ENCODE measurements at places on chromosomes 3 and 15. TPM values are rescaled to one million over a fixed set of nuclear protein-coding genes. Genes with fewer than 3 reads are reported as not detected.

DNA sequence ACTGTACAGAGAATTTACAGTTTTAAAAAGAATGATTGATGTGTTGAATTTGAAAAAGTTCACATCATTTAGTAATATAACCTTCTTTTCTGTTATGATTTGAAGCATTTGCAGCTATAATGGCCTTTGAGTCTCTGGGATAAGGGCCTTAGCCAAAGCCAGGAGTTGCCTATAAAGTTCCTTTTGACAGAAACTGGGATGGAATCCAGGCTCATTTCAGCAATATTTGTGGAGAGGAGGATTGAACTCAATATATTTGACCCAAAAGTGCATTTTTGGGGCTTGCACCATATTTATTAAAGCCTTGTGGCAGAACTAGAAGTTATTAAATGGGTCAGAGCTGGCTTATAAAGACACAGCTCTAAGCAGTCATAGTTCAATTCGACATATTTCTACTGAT lies 348.7 kb upstream of the EPHA3 start:
- no peak for DNase-seq

GRCh38 chr3:12875857-12876836 lies 34.8 kb upstream of the RPL32 start:
- DNase-seq: peak; percentile 35

DNA sequence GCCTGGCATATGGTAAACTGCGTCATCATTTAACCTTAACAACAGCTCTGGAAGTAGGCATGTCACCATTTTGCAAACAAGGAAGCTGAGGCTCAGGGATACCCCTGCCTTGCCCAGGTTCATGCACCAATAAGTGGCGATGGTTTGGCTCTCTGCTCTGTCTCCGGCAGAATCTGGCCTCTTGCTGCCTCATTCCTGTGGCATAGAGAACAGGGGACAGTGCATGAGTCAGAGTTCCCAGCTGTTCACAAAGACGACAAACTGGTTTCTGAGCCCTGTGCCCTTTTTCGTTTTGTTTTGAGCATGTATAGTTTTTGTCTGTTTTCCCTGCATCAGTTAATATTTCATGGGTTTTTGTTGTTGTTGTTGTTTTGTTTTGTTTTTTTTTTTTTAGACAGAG lies 236.8 kb downstream of the OPA1 start:
- DNase-seq: no peak

GRCh38 chr3:17946619-17947018 lies 204.2 kb upstream of the TBC1D5 start:
- DNase-seq: no peak

DNA sequence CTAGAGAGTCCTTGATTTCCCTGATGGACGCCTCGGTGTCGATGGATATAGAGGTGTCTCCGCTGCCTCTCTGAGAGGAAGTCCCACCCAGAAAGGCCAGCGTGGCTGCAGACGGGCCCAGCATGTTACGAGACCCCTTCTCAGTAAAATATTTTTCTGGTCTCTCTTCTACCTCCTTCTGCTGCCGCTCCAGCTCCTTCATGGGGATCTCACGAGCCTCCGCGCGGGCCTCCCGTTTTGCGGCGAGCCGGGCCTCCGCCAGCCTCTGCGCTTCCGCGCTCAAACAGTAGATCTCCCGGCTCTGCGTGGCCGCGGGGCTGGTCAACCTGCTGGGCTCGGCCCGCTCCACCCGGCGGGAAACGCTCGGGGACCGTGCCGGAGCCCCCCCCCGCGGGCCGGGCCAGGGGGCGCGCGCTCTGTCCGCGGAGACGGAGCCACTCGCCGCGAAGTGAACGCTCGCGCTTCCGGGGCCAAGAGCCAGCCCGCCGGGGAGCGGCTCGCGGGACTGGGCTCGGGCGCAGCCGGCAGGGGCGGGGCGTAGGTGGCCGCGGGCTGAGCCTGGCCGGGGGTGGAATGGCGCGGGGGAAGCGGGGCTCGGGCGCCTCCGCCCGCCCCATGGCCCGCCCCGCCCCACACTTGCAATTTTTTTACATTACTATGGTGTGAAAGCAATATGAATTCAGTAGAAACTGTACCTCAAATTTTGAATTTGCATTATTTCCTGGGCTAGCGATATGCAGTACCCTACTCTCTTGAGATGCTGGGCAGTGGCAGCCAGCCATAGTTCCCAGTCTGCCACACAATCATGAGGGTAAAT lies 10.2 kb upstream of the KCNMB3 start:
- peak; percentile 79 for DNase-seq

Gene CPA3
- total RNA-seq: not detected

Gene SUSD5
- total RNA-seq: not detected

DNA sequence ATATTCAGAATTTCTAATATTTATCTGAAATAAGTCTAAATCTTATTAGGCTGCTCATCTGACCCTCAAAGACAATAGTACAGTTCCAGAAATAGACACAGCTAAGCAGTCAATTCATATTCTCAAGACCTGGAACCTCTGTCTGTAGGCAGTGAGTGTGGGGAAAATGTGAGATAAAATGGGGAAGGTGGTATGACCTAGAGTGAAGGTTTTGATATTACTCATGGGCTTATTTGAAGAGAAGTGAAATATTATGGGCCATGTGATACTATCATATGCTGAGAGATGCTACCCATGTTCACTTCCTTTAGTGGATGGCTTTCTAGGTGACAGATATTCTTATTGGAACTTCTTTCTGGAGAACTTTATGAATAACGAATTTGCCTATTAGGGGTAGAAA lies 33.5 kb downstream of the TGFBR2 start:
- DNase-seq: peak; percentile 24

- DNase-seq: no peak
Measured at GRCh38 chr3:37641556-37641955, 220.1 kb upstream of the CTDSPL start.

DNA sequence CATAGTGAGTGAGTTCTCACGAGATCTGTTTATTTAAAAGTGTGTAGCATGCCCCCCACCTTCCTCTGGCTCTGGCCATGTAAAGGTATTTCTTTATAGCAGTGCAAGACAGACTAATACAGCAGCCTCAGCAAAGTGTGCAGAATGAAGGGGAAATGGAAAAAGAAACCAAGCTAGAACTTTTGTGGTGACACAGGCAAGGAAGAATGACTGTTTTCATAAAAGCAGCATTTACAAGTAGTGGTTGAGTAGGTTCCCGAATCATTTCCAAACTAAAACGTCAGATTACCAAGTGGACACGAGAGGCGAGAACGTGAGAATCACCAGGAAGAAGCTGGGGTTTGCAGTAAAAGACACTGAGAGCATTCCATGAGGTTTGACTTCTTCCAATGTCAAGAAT lies 100.2 kb upstream of the AKAP13 start:
- DNase-seq: no peak

Gene CEP19
- 5.6 TPM for total RNA-seq

Gene MST1R
- total RNA-seq: 3.2 TPM

GRCh38 chr3:156834435-156834834 lies 8.3 kb downstream of the LEKR1 start:
- no peak for DNase-seq

Gene SLCO3A1
- 32.7 TPM for total RNA-seq

Gene SLC9C1
- total RNA-seq: not detected

DNA sequence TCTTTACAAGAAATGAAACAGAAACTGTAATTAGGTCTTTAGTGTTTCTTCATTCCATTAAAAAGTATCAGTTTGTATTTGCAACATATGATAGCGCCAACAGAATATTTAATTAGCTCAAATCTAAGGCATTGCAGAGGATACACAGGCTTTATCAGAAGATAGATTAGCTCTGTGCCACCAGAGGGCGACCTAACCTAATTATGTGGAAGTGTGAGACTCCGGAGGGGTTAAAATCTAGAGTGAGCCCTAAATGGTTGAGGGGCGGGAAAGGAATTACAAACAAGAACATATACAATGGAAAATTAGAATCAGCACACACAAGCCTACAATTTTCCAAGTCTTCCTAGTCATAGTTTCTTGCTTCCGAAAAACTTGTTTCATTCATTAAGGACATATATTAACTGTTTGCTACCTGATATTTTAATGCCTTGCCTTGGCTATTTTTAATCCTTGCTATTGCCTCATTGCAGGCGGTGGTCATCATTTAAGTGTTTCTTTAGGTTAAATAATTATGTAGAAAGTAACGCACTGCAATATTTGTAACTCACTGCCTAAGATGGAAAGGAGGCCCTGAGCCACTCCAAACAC lies 18.0 kb upstream of the RYR3 start:
- DNase-seq: peak; percentile 58

Gene CCR8
- 0.94 TPM for total RNA-seq

Gene LRRC3B
- total RNA-seq: not detected

- peak; percentile 24 for DNase-seq
Measured at GRCh38 chr3:15361494-15362214, 29.3 kb upstream of the SH3BP5 start.

DNA sequence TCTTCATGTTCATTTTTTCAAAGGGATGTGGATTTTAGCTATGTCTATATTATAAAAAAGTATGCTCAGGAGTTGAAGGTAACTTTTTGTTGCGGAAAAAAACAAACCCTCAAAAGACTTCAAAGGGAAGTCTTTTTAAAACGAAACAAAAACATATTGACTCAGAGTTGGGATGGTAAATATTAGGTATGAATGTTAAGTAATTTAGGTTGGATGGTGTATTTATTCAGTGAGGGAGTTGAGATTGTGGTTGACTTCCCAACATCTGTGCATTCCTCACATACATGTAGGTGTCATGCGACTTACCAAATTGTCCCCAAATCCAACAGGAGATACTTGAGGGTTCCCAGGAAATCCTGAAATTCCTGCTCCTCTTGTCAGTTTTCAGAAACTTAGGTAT lies 32.7 kb upstream of the PLSCR5 start:
- DNase-seq: no peak

DNA sequence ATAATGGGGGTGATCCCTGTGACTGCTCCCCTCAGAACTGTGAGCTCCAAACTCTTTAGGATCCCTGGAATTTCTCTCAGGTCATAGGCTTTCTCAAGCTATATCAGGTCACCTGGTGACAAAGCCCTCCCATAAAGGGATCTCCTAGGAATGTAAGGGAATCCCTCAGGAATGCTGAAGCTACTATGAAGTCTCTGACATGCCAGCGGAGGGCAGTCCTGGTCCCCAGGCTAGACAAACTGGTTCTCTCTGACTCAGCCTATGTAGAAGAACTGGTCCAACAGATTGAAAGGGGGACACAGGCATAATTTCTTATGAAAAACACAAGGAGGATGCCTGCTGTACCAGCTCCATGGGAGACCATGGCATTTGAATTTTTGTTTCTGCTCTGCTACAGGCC lies 6.7 kb downstream of the LPCAT4 start:
- DNase-seq: no peak

Gene NBEAL2
- total RNA-seq: 206 TPM

DNA sequence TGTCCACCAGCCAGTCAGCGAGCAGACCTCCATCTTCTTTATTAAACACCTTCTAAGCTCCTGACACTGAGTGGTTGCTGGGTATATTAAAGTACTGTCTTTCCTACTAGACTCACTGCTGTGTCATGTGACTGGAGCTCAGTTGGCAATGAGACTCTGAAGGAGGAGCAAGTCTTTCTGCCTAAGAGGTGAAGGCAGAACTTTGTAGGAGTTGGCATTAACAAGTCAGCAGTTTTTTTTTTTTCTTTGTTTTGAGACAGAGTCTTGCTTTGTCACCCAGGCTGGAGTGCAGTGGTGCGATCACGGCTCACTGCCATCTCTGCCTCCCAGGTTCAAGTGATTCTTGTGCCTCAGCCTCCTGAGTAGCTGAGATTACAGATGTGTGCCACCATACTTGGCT lies 62.2 kb downstream of the ABHD5 start:
- no peak for DNase-seq

Gene MUC20
- total RNA-seq: 1.7 TPM

GRCh38 chr3:159266779-159267178 lies 464.9 kb downstream of the MFSD1 start:
- DNase-seq: no peak

DNA sequence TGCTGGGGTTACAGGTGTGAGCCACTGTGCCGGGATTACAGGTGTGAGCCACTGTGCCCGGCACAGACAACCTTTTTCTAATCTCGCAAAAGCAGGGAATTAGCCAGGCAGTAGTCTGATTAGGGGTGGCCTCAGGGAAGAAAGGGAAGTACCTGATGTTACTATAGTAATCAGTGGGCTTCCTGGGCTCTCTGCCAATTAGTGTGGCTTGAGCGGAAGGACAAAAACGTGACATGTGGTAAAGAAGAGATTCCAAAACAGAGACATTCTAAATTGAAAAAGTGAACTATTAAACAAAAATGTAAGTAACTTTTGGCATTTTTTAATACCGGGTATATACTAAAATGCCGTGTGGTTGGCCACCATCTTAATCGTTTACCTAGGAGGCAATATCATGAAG lies 48.1 kb downstream of the CFAP20DC start:
- DNase-seq: no peak

Gene PLSCR2
- total RNA-seq: not detected

Gene FOXB1
- total RNA-seq: 0.50 TPM

- DNase-seq: no peak
Measured at GRCh38 chr15:33963831-33964664, 4.2 kb upstream of the CHRM5 start.

- no peak for DNase-seq
Measured at GRCh38 chr3:124574012-124574411, 156.2 kb upstream of the UMPS start.

GRCh38 chr15:51170882-51171633 lies 76.4 kb upstream of the TNFAIP8L3 start:
- no peak for DNase-seq

Gene VIPR1
- total RNA-seq: 9.1 TPM
